ENCODE measurements at places on chromosomes 1 and 21.

DNA sequence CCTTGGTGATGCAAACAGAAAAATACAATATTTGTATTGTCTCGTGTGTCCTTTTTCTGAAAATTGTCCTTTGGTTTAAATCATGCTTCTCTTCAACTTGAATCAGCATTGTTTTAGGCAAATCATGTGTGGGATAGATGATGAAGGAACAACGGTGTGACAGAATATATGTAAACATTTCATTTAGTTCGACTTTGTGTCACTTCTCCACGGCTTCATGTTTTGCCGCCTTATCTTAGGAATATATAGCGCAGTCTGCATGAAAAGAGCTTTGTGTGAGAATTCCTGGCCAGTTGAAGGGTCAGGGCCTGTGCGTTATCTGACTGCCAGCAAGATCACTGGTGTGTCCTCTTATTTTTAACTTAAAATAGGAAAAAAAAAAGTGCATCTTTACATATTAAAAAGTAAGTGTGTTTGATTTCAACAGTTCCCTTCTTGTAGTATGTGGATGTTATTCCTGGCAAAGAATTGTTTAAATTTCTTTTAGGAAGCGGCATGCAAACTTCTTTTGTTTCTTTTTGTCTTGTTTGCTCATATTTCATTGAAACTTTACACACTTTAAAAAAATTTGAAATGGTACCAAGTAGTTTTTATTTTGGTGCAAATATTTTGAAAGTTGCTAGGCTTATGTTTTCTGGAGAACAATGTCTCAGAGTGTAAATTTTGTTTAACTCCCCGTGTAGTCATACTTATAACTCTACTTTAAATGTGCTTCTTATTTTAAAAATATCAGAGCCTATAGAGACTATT is 465.2 kb downstream of the USP25 start:
- no peak for DNase-seq

DNA sequence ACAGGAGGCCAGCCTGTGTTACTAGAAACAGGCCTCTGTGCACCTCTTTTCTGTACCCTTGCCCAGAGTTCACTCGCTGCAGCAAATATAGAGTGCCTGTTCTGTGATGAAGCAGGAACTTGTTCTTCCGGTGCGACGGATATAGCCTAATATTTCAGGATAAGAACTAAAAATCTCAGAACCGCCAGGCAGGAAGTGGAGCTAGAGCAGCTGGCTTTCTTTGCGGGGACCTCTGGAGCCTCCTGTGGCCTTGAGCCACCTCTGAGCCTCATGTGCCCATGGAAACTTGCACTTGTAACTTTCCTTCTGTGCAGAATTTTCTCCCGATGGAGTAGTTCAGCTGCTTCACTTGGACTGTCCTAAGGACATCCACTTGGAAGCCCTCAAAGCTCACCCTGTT is 44.5 kb upstream of the VAMP3 start:
- DNase-seq, result no peak

DNA sequence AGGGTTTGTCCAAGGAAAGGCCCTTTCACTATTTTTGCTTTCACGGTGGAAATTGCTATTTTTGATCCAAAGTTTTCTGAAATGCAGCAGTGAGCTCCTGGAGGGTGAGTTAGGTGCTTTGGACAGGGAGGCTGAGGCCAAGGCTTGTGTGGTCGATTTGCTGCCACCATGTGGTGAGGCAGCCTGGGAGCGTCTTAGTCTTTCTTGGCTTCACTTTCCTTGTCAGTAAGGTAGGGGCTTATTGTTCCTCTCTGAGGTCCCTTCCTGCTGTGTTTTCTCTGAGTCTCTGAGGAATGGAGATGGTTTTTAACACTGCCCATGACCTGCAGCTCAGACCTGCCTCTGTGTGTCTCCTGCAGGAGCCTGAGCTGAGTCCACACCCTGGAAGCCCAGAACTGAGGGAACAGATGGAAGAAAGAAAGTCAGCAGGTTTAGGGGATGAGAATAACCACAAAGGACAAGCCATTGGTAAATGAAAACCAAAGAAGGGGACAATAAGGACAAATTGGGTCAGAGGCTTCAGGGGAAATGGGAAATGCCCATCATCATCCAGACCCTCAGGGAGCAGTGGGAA is 20.1 kb upstream of the S100A10 start:
- no peak for DNase-seq

GRCh38 chr1:151513626-151514121 is 2.5 kb downstream of the CGN start:
- no peak for DNase-seq

DNA sequence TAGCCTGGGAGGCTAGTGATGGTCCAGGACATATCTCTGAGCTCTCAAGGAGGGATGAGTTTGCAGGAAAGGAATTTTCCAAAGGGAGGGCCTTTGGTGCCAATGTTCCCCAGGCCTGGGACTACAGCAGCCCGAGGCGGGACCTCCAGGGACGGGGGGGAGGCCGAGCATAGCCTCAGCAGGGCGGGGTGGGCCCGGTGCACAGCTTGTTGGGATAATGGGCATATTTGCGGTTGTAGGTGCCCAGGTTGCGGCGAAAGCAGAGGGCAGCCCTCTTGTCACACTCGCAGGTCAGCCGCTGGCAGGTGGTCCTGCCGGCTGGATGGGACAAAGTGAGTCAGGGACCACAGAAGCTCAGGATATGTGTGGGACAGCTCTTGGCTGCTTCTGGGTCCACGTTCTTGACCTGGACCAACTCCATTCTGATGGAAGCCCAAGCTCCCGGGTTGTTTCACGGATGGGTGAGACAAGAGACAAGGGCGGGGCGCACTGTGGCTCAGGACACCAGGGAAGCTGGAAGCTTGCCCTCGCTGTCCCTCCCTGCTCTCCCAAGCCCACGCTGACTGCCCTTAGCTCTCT is 3.2 kb downstream of the PLA2G2E start:
- DNase-seq, result no peak
